ENCODE measurements at places on chromosomes 2 and 18. TPM values are rescaled to one million over a fixed set of nuclear protein-coding genes. Genes with fewer than 3 reads are reported as not detected.

- H3K36me3 ChIP-seq: no peaks in the 10 kb centered on the region
- DNase-seq: no peak
- H3K27ac ChIP-seq: no peak overlapping the region
- no peak overlapping the region for H3K4me3 ChIP-seq
Observed at GRCh38 chr2:42510608-42511243, 16.9 kb upstream of the KCNG3 start.

DNA sequence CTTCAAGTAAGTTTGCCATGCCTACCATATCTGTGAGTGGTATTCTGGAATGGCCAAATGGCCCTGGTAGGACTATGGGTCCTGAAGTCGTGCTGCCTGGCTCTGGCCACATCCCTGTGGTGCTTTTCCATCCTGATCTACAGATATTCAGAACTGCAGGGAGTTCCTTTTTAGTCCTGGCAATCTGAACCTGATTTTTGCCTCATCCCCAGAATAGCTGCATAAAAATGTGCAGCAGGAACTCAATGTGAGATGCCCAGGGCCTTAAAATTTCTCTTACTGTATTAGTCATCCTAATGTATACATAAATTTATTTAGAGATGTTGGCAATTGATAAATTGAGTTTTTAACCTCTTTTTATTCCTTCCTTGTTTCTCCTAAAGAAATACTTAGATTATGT, 5.3 kb downstream of the SERPINB13 start:
- no peaks in the 10 kb centered on the region for H3K27me3 ChIP-seq
- H3K27ac ChIP-seq: no peak overlapping the region
- H3K4me3 ChIP-seq: no peak overlapping the region

DNA sequence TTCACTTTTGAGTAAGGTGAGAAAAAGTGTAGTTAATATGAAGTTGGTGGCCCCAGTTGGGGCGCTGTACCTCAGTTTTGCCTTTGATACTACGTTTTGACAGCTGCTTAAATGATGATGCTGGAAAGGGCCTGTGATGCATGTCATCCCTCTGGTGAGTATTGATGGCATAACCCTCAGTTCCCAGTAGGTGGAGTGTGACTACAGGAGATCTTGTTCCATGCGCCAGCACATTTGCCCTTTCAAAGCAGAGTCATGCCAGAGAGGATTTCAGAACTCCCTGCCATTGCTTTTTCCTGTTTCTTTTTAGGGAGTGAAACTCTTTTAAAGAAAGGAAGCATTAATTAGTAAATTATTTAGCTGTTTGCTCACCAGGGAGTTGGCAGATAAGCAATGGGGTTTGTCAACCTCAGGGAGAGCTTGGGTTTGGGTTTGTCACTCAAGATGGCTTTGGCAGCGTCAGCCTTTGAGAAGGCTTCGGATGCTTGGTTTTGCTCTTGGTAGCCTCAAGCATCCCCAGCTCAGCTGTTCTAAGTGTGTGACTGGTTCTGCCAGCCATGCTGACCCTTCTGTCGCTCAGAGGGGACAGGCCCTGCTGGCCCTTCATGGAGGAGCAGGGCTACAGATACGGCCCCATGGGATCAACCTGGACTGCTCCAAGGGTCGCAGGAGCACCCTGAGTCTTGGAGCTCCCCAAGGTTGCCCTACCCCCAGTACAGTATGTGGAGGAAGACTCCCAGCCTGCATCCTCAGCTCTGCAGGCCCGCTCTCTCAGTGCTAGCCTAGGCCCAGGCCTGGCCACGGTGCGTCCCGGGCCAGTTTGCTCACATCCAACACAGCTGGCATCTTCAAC, 29.1 kb downstream of the ARMC9 start:
- H3K36me3 ChIP-seq: no peaks in the 10 kb centered on the region
- peak; percentile 92 for DNase-seq
- no peak overlapping the region for H3K4me3 ChIP-seq
- H3K4me1 ChIP-seq: peaks cover 11% of the 10 kb centered on the region

- no peak overlapping the region for H3K27ac ChIP-seq
- H3K4me3 ChIP-seq: no peak overlapping the region
- H3K27me3 ChIP-seq: no peaks in the 10 kb centered on the region
- no peak for DNase-seq
- no peaks in the 10 kb centered on the region for H3K36me3 ChIP-seq
Observed at GRCh38 chr2:192035731-192036442, 158.8 kb downstream of the TMEFF2 start.

DNA sequence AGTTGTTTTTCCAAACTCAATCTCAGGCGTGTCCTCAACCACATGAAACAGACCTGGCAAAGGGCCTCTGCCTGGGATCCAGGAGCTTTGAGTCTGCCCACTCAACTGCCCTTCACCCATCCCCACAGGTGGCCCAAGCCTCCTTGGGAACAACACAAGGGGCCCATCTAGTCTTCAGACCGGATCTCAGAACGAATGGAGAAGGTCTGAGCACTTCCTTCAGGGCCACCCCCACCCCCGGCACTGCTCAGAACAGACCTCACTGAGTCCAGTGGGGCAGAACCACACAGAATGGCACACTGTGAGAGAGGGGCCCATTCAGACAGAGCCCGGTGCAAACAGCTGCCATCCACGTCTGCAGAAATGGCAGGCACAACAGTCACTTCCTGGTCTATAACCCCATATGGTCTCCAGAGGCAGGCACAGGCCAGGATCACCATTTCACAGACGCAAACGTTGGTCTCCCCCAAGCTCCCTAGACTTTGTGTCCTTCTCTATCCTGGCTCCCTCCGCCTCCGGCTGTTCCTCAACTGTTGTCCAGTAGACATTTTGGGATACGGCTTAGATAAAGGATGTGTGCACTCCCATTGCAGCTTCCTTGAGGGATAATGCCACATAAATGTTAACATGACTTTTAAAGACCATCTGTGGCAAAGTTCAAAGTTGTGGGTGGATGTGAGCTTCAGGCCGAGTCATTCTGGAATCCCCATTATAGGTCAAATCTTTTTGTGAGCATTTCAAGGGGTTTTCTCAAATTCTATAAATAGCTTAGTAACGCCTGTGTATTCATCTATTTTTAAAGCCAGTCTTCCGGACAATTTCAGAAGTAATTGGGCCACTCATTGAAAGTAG, 149.7 kb downstream of the SMAD7 start:
- DNase-seq: no peak
- H3K27ac ChIP-seq: no peak overlapping the region
- H3K36me3 ChIP-seq: no peaks in the 10 kb centered on the region
- H3K27me3 ChIP-seq: no peaks in the 10 kb centered on the region
- no peaks in the 10 kb centered on the region for H3K4me1 ChIP-seq

ACADL gene
- total RNA-seq: 0.39 TPM

GRCh38 chr2:223324402-223324801, 272.4 kb downstream of the KCNE4 start:
- no peaks in the 10 kb centered on the region for H3K27me3 ChIP-seq
- H3K36me3 ChIP-seq: no peaks in the 10 kb centered on the region
- no peaks in the 10 kb centered on the region for H3K4me1 ChIP-seq
- no peak overlapping the region for H3K4me3 ChIP-seq

GRCh38 chr2:45712570-45712969, 61.1 kb downstream of the PRKCE start:
- H3K36me3 ChIP-seq: no peaks in the 10 kb centered on the region
- H3K4me3 ChIP-seq: no peak overlapping the region
- H3K27me3 ChIP-seq: no peaks in the 10 kb centered on the region
- H3K4me1 ChIP-seq: no peaks in the 10 kb centered on the region
- H3K27ac ChIP-seq: no peak overlapping the region
- no peak for DNase-seq

DNA sequence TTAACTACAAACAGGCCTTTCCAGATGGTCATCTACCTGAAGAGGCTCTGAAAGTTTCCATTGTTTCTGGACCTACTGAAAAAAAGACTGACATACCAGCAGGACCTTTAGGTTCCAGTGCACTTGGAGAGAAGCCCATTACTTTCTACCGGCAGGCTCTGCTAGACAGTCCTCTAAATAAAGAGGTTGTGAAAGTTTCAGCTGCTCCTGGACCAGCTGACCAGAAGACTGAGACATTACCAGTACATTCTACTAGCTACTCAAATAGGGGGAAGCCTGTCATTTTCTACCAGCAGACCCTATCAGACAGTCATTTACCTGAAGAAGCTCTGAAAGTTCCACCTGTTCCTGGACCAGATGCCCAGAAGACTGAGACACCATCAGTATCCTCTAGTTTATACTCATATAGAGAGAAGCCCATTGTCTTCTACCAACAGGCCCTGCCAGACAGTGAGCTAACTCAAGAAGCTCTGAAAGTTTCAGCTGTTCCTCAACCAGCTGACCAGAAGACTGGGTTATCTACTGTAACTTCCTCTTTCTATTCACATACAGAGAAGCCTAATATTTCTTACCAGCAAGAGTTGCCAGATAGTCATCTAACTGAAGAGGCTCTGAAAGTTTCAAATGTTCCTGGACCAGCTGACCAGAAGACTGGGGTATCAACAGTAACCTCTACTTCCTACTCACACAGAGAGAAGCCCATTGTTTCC, 65.8 kb downstream of the ALMS1 start:
- H3K36me3 ChIP-seq: peaks cover 14% of the 10 kb centered on the region
- H3K27me3 ChIP-seq: no peaks in the 10 kb centered on the region
- H3K4me3 ChIP-seq: no peak overlapping the region

DNA sequence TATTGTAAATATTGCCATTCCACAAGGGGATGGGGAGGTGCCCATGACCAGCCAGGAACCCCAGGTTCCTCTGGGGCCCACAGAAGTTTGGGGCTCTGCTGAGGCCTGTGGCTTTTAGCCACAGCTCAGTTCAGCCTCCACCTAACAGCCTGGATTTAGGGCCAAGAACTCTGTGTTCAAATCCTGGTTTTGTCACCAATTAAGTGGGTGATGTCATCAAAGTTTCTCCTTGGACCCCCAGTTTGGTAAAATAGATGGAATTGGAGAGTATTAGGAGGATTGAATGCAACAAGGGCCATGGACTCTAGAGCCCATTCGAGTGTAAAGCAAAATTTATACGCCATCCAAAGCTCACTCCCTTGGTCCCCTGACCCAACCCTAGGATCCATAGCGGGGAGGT, 3.2 kb upstream of the FEV start:
- H3K27ac ChIP-seq: no peak overlapping the region
- H3K27me3 ChIP-seq: peaks cover 100% of the 10 kb centered on the region
- peaks cover 21% of the 10 kb centered on the region for H3K4me1 ChIP-seq
- no peaks in the 10 kb centered on the region for H3K36me3 ChIP-seq

FOXD4L1 gene
- total RNA-seq: not detected

- DNase-seq: peak; percentile 95
- peaks cover 22% of the 10 kb centered on the region for H3K4me1 ChIP-seq
- no peak overlapping the region for H3K4me3 ChIP-seq
- no peaks in the 10 kb centered on the region for H3K27me3 ChIP-seq
- no peak overlapping the region for H3K27ac ChIP-seq
Observed at GRCh38 chr18:63518178-63519012, 23.8 kb upstream of the SERPINB12 start.

DNA sequence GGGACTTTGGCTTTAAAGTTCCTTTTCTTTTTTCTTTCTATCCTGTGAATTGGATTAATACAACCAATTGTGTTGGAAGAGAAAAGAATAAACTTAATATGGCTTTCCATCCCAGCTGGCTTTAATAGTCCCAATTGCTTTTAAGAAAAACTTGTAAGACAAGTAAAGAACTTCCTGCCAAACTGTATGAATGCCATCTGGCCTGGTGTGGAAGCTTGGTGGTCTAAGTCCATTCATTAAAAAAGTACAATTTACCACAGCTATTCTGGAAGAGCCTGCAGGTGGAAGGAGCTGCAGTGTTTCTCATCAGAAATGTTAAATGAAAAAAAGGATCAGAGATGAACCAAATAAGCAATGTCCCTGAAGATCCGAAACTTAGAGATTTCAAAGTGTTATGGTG, 103.9 kb downstream of the KLHL14 start:
- DNase-seq: no peak
- H3K4me1 ChIP-seq: no peaks in the 10 kb centered on the region
- H3K36me3 ChIP-seq: no peaks in the 10 kb centered on the region
- H3K4me3 ChIP-seq: no peak overlapping the region
- H3K27ac ChIP-seq: no peak overlapping the region

CPS1 gene
- 15.7 TPM for total RNA-seq

DNA sequence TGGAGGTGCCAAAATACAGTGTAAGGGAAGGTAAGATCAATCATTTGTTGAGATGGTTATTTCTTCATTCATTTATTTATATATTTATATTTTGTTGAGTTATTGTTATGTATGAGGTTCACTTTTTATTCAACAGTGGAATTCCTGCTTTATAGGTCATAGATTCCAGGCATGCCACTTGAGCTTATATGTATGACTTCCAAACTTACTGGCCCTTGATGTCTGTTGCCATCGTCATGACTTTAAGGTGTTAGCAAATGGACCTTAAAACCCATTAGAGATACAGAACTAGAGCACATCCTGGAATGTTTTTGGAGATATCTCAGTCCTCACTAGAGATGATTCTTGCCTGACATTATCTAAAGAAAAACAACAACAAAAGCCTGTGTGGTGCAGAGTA, 25.9 kb downstream of the CCDC85A start:
- DNase-seq: no peak
- H3K36me3 ChIP-seq: no peaks in the 10 kb centered on the region
- H3K4me1 ChIP-seq: no peaks in the 10 kb centered on the region
- H3K27ac ChIP-seq: no peak overlapping the region
- no peak overlapping the region for H3K4me3 ChIP-seq

LOXL3 gene
- 12.2 TPM for total RNA-seq

GRCh38 chr2:50478362-50478761, 553.6 kb downstream of the NRXN1 start:
- H3K36me3 ChIP-seq: no peaks in the 10 kb centered on the region
- no peaks in the 10 kb centered on the region for H3K27me3 ChIP-seq
- no peaks in the 10 kb centered on the region for H3K4me1 ChIP-seq
- DNase-seq: no peak
- no peak overlapping the region for H3K4me3 ChIP-seq

GCG gene
- total RNA-seq: not detected

EML6 gene
- total RNA-seq: 6.2 TPM

SATB2 gene
- total RNA-seq: 5.7 TPM

- no peak overlapping the region for H3K4me3 ChIP-seq
- DNase-seq: no peak
- H3K27ac ChIP-seq: no peak overlapping the region
- no peaks in the 10 kb centered on the region for H3K27me3 ChIP-seq
Observed at GRCh38 chr2:23548143-23548769, 163.3 kb downstream of the KLHL29 start.

GRCh38 chr18:8313043-8313442, 296.2 kb upstream of the RAB12 start:
- no peaks in the 10 kb centered on the region for H3K36me3 ChIP-seq
- H3K4me3 ChIP-seq: no peak overlapping the region
- no peak for DNase-seq
- H3K27me3 ChIP-seq: no peaks in the 10 kb centered on the region
- peak overlapping the region; percentile 48 for H3K27ac ChIP-seq

FAP gene
- total RNA-seq: not detected

DNA sequence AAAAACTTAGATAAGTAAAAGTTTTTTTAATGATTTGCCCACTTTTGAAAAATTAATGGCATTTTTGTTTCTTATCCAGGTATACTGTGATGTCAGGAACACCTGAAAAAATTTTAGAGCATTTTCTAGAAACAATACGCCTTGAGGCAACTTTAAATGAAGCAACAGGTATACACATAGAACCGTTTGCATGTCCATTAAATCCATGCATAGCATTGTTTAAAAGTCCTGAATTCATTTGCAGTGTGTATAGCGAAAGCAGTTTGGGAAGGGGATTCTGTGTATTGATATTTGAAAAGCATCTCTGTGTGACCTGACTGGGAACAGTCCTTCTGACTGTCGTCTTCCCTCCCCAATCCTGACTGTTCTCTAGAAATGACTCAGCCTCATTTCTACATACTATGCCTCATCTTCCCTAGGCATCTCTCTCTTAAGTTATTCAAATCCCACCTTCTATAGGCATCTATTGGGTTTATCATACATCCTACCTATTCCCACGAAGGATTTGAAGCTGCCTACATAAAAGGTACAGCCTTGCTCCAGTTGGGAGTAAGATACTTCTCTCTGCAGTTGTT, 79.2 kb upstream of the MAP3K20 start:
- no peaks in the 10 kb centered on the region for H3K4me1 ChIP-seq
- no peaks in the 10 kb centered on the region for H3K36me3 ChIP-seq
- no peak overlapping the region for H3K27ac ChIP-seq
- H3K27me3 ChIP-seq: no peaks in the 10 kb centered on the region
- H3K4me3 ChIP-seq: no peak overlapping the region

Data from GM23338 (cell line).